NCI-H1436 treated with DMSO at 0.1 percent for 48 hours (cell line): ENCODE measurements at places on chromosomes 11 and 22.

DNA sequence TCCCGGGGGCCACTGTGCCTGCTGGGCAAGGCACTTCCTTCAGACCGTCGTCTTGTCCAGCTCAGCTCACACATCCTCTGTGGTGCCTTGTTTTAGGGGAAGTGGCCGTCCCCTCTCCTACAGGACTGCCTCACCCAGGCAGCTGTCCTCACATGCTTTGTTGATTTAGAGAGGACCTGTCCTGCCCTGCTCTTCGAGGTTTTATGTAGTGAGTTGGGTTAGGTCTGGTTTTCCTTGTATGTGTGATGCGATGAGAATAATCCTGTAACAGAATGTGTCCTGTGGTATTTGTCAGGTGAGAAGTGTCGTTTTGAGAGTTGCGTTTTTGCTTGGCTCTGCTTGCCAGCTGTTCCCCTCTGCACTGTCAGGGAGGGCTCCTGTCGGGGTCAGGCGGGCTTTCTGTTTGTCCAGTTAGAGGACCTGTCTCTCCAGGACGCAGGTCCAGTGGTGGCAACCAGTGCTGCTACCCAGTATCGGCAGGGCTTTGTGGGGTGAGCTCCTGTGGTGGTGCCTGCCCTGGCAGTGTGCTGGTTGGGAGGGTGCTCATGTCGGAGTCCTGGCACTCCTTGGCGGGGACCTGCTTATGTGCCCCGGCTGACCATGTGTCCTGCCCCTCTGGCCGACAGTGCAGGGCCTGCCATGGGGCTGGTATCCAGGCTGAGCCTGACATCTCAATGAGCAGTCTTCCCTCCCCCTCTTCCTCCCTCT, 41.3 kb downstream of the MUC6 start:
- no peak for DNase-seq

DNA sequence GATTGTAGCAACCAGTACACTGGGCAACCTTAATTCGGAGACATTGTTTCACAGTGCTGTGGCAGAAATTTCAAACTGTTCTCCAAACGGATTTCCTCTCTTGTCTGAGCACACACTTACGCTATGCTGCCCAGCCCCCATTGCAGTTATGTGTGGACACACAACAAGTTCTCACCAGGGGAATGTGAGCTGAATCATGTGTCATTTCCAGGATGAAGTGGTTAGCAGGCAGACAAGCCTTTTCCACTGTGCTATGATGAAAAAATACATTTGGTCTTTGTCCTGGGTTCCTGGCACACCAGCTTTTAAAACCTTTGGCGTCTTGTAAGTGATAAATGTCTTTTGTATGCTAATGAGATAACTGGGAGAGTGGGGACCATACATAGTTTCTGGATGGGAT, 46.9 kb upstream of the SYT9 start:
- DNase-seq = no peak

GRCh38 chr11:69852056-69852455, 32.8 kb upstream of the FGF3 start:
- DNase-seq = no peak

DNA sequence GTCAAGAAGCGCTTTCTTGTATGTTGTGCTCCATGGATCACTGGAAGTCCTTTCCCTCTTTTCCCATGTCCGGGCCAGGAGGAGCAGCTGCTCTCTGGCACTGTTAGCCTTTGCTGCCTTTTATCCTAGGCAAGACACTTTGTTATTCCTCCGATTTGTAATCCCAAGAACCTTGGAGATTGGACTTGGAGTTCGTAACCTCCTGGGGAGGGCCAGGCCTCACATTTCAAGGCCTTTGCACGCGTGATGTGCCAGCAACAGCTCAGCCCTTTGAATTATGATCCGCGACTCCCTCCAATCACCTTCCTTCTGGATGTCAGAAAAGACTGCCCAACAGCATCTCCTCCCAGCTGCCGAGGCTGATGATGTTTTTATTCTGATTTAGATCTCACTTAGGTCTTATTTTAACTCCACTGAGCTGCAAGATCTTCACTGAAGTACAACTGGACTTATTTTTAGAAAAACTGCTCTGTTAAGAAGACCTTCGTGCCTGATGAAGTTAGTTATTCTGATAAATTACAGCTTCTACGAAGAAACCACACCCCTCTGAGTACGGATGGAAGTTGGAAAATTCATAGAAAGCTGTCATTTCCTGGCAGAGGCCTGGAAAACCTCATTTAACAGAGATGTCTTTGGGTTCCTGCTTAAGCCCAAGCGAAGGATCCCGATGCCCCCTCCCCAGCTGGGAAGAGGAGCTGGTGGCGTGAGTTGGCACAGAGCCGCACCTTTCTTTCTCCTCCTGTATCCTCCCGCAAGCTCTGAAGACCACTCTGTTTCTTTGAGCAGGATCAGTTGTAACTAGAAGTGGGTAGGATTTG, 62.4 kb downstream of the PARVB start:
- DNase-seq = no peak

- DNase-seq = no peak
Measured at GRCh38 chr11:36534276-36534840, 24.3 kb upstream of the TRAF6 start.

DNA sequence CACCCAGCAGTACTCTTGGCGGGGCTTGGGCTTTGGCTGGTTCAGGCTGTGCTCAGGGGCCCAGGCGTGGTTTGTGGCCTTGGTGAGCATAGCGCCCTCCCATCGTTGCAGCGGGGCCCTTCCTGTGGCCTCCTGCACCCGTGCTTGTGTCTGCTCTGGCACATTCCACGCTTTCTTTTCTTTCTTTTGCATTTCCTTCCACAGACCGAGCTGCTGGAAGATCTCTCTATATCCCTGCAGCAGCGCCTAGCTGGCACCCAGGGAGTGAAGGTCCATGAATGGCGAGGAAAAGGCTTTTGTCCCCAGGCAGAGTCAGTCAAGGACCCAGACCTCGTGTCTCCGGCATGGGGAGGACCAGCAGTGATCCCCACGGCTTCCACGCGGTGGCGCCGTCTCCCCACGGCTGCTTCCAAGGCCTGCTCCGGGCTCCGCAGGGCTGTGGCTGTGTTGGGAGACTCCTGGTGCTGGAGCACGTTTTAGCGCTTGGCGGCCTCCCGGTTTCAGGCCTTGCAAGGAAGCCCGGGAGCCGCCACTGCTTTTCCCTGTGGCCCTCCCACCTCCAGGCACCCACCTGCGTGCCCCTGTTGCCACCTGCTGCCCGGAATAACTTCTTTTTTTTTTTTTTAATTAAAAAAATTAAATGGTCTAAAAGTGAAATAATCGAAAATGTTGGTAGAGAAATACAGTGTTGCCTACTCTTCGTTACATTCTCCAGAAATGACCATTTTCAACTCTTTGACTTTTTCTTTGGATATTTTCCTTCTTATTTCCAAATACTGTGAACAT, 28.5 kb downstream of the GLB1L2 start:
- DNase-seq = no peak

DNA sequence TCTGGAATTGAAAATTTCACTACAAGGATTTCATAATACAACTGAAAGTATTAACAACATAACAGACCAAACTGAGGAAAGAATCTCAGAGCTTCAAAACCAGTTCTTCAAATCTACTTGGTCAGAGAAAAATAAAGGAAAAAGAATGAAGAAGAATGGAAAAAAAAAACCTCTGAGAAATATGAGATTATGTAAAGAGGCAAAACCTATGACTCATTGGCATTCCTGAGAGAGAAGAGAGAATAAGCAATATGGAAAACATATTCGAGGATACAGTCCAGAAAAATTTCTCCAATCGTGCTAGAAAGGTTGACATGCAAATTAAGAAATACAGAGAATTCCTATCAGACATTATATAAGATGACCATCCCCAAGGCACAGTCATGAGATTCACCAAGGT, 23.4 kb upstream of the GPR83 start:
- no peak for DNase-seq

DNA sequence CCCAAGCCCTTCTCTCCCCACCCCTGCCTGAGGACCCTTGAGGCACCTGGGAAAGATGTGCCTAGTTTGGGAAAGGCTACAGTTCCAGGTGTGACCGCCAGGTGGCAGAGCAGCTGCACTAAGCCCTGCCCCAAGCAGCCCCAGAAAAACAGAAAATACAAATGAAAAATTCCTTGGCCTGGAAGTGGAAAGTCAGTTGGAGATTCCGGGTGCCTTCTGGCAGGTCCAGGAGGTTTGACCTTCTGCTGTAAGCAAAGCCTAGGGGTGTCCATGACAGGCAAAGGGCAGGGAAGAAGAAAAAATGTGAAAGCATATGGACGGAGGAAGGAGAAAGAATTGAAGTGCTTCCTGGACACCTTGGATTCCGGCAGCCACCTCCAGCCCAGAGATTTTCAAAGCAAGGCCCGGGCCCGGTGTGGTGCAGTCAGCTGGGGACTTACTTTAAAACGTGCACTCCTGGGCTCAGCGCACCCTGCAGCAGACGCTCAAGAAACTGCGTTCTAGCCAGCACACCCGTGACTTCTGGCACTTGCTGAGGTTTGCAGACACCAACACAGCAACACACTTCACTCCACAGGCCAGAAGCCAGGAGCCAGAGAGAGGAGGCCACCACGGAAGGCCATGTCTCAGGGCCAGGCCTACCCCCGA, 37.3 kb upstream of the SLC22A12 start:
- no peak for DNase-seq

DNA sequence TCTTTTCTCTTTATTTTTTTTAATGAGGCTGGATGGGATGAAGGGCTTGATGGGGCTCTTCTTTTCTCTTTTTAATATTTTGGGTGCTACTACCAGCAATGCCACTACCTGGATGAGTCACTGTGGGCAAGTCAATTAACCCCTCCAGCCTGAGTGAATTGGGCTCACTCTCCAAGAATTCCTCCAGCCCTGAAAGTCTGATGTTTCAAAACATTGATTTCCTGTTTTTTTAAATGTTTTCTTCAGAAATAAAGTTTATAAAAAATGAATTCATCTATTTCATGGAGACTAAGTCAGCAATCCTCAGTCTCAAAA, 812 bp upstream of the OR5A2 start:
- no peak for DNase-seq

- DNase-seq = no peak
Measured at GRCh38 chr11:42049650-42050049, 590.2 kb upstream of the LRRC4C start.

GRCh38 chr11:46519351-46519750, 74.5 kb downstream of the AMBRA1 start:
- DNase-seq = no peak

DNA sequence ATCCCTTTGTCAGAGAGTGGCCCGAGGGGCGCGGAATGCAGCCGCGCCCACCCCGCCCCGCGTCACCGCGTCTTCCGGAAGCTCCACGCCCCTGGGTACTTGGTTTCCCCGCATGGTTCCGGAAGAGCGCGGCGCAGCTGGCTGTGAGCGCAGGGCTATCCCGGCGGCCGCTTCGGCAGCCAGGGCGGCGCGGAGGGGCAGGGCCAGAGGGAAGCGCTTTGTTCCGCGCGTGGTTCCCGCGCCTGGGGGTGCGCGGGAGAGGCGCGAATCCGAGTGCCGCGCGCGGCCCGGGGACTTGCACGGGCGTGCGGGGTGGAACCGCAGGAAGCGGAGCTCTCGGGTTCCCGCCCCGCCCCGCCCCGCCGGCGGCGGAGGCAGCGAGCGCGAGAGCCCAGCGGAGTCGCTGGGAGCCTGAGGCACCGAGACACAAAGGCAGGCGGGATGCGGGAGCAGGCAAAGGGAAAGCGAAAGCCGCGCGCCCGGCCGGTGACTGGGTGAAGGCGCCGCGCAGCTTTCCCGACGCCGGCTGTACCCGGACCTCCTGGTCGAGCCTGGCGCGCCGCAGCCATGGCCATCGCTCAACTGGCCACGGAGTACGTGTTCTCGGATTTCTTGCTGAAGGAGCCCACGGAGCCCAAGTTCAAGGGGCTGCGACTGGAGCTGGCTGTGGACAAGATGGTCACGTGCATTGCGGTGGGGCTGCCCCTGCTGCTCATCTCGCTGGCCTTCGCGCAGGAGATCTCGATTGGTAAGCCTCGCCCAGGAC, at the start of gene PANX1:
TSS of gene PANX1 (plus strand) at position 96 of the 766 bp plus-strand sequence. CDS start at position 568, 472 bp downstream.
- DNase-seq = peak; percentile 52

GRCh38 chr11:114607753-114608459, 12.3 kb upstream of the NXPE4 start:
- no peak for DNase-seq

DNA sequence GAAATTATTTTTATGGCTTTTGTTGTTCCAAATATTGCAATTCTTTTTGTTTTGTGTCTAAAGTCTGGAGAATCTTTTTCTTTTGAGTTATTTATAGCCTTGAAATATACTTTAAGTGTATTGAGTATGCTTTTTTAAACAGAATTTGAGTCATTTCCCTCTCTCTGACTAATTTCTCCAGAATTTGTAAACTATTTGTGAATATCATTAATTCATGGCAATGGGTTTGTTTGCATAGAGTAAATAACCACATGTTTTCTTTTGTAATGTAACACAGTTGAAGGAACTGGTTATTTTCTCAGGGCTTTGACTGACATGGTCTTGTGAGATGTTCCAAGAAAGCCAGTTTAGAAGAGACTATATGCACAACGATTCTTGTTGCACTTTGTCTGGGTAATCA, 30.9 kb upstream of the MPEG1 start:
- DNase-seq = no peak

- DNase-seq = no peak
Measured at GRCh38 chr11:62443390-62444235, 24.8 kb downstream of the SCGB1A1 start.

DNA sequence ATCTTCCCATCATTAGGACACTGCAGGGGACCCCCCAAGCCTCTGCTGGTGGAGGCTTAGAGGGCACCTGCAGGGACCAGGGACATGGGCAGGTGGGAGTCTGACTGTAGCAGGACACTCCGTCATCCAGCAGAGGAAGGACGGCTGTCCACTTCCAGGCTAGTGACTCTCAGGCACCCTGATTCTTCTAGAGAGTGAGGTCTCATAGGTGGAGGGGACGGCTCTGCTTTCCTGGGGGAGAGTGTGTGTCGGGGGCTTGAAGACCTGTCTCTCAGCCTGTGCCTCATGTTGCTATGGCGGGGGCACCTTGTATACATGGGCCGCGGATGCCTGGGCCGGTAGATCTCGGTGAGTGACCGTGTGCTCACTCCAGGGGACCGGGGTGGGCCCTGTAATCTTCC, 1116.6 kb downstream of the BRD1 start:
- no peak for DNase-seq

DNA sequence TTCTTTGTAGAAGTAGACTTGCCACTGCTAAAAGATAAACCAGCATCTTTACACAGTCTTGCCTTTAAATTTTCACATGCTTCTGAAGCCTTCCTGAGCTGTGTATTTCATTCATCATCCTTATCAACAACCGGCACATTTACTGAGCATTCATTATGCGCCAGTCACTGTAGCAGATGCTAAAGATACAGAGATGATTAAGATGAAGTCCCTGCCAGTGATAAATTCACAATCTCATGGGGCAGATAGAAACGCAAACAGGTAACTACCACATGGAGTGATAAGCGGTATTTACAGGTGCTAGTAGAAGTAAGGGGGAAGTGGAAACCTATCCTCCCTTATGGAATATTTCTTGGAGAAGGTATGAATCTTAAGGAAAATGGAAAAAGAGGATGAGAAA, 67.2 kb downstream of the PRCP start:
- DNase-seq = no peak
